ENCODE measurements at places on chromosomes 1 and 21.

DNA sequence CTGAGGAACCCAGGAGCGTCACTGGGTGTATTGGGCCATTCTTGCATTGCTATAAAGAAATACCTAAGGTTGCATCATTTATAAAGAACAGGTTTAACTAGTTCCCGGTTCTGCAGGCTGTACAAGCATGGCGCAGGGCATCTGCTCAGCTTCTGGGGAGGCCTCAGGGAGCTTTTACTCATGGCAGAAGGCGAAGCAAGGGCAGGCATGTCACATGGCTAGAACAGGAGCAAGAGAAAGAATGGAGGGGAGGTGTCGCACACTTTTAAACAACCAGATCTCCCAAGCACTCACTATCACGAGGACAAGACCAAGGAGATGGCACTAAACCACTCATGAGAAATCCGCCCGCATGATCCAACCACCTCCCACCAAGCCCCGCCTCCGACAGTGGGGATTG is 65.2 kb downstream of the PSMG1 start:
- no peak for DNase-seq

DNA sequence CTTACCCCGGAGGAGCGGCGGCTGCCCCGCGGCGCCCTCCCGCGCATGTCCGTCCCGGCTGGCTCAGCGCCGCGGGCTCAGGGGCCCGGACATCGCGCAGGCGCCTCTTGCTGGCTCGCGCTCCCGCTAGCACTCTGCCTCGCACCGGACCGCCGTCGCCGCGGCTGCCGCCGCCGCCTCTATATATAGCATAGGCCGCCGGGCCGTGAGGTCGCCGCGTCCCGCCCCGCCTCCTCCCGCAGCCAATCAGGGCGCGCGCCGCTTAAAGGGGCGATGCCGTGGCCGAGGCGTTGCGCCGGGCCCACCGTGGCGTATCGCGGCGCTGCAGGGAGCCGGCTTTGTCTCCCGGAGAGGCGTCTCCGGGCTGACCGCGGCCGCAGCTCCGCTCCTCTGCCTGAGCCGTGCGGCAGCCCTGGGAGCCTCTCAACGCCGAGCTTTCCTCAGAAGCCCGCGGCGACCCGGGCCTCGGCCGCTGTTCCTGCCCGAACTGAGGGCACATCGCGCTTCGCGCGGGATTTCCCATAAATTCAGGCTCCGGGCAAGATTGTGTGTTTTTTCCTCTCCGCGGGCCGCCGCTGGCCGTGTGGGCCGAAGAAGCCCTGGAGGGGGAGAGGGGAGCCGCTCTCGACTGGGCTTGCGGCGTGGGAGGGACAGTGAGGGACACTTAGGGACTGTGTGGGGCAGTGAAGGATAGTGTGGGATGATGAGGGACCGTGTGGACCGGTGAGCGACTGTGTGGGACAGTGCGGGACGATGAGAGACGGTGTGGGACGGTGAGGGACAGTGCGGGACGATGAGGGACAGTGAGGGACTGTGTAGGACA is at the start of gene ERRFI1:
TSS of gene ERRFI1 (minus strand) at position 157 of the 823 bp plus-strand sequence. CDS start 10,690 bp downstream, outside the sequence.
- peak; percentile 83 for DNase-seq

DNA sequence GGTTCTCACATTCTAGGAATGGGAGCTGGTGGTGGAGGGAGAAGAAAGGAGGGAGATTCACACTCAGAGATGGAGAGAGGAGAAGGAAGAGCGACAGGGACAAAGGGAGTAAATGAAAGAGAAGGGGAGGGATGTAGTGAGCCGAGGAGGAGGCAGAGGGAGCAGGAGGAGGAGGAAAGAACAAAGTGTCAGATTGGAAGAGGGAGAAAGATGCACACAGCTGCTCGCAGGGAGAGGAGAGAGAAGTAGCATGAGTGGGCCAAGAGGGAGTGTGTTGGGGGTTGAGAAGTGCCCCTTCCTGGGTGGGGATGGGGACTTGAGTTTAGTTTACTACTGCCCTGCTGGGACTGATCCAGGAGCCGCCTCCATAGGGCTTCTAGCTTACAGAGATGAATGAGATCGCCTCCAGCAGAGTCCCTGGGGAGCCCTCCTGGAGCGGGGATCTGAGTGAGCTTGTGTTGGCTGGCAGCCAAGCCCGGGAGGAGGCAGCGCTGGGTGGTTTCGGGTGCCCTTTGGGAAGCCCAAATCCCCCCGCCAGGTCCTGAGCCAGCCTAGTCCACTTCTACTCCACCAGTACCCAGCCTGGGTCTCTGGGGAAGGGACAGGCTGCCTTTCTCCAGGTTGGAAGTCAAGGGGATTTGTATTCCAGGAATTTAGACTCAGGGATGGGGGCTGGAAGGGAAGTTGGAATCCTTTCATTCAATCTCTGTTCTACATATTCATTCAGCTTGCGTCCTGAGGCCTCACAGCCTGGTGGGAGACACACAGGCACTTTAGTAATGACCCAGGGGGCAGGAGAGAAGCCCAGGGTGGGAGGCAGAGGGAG is 20.9 kb downstream of the PTPRU start:
- no peak for DNase-seq

DNA sequence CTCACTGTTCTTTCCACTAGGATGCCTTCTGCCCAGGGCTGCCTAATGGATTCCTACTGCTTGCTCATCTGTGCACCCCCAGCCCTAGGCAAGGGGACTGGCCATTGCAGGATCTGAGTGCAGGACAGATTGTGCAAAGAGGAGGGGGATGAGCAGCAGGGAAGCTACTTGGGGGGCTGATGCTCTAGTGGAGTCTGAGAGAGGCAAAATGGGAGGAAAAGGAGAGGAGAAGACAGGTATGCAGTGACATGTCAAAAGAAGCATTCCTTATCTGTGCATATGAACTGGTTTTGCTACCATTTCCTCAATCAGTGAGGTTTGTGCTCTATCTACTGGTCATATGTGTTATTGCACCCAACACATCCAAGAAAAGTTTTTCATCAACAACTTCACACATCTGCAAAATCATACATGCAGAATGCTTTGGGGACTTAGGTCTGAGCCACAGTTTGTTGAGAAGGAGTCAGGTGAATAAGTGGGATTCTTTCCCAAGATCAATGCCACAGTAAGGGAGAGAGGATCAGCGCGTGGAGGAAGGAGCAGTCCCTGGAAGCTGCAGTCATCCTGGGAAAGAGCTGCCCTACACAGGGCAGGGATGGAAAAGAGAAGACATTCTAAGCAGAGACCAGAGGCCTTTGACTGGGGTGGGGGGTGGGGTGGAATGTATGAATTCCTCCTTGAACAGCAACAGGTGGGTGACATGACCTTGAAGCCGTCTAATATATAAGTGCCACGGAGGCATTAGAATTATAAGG is 14.4 kb downstream of the SLC5A9 start:
- no peak for DNase-seq

- DNase-seq = no peak
These were observed 125.6 kb downstream of the BARHL2 start for GRCh38 chr1:90591355-90591969.

DNA sequence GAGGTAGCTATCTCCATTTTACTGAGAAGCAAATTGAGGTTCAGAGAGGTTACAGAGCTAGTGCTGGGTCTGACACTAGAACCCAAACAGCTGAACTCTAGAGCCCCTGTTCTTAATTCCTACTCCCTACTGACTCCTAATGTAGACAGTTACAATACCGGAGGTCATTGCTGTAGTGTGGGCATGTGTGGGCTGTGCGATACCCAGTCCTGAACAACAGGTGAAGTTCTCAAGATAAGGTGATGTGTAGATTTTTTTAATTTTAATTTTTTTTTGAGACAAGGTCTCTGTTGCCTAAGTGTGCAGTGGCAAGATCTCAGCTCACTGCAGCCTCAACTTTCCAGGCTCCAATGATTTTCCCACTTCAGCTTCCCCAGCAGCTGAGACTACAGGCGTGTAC is 1.6 kb upstream of the RHOC start:
- no peak for DNase-seq

DNA sequence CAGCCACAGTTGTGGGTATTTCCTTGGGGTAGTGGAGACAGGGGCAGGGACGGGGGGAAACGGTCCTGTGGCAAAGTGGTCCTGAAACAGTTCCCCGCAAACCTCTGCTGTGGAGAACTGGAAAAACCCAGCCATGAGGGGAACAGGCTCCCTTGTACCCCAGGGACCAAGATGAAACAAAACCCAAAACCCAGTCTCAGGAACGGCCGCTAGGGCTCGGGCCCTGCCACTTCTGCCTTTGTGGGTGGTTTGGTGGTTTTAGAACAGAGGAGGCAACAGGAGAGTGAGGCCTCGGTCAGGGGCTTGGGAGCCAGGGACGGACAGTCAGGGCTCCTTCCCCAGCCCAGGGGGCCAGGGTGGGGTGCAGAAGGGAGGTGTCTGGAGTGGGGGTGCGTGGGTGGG is 24.8 kb upstream of the EDN2 start:
- DNase-seq = no peak

- peak; percentile 97 for DNase-seq
These were observed at the start of gene CAMTA1 for GRCh38 chr1:6785318-6785727. CAMTA1 (plus strand) TSS chr1:6785454; CDS start chr1:6785531, 77 bp downstream.
